NCI-H2029 treated with DMSO at 0.1 percent for 48 hours (cell line): ENCODE measurements at places on chromosomes 3 and 15.
A peak's percentile ranks its signal among the peaks of the same experiment; 100 is the strongest.

DNA sequence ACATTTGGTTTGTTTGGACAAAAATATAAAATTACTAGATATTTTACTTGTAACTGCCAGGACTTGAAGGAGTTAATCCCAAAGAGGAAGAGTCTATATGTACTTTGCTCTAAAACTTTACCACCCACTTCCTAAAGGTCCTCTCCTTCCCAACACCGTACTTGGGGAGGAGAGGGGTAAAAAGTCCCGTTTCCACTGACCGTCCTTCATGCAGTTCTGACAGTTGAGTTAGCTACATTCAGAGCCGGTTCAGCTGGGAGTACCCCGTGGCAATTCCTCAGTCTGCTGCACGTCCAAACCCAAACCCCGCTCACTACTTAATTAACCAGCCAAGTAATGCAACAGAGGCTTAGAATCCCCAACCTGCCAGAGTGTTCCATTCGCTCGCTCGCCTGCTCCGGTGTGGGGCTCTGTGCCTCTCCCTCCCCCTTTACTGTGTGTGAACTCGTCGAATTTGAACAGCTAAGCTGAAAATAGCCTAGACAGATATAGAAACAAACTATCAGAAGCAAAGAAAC, 519.7 kb downstream of the FOXP1 start:
- no peak for DNase-seq

GRCh38 chr3:133935843-133936769, 40.4 kb upstream of the RAB6B start:
- no peak for DNase-seq

DNA sequence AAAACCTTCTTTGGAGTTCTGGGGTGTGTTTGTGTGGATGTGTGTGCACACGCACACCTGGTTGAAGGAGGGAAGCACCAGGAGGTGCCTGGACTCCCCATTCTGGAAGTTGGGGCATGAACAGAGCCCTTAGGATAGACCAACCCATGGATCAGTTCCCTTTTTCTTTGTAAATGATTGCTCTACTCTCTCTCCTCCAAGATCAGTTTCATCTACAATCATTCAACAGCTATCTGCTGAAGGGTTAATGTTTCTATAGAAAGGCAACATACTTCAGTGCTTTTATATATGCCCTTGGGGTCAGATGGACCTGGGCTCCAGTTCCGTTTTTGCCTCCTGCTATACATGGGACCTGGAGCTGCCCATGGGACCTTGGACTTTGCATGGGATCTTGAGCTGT, 352.1 kb upstream of the CFAP20DC start:
- DNase-seq, result no peak

- peak; percentile 36 for DNase-seq
These were observed at the start of gene TERC for GRCh38 chr3:169764882-169765612. Gene TERC, minus strand, starts transcription at chr3:169765060.

GRCh38 chr15:86038491-86038890, 41.2 kb upstream of the AGBL1 start:
- no peak for DNase-seq

DNA sequence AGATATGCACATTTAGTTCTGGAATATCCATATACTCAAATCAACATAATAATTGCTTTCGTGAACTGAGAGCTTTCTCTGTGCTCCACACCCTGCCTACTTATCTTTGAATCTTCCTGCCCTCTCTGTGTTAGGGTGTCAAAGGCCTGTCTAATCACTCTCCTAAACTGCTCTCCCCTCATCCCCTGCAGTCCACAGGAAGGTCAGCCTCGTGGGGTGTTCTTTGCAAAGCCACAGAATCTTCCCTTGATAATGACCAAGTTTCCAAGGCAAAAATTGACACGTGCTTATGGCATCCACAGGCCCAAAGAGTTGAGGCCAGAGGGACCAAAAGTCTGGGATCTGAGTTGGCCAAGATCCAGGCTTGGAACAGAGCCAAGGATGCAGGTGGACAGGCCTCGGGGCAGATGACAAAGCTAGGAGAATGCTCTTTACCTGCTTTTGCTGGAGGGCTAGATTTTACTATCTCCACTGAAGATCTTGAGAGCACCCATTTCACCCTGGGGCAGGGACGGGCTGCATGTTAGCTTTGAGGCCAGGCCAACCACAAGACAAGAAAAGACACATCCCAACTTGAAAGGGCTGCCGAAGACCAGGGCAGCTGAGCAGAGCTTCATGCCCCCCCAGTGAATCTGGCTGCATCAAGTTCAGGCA, 20.4 kb downstream of the BHLHE40 start:
- DNase-seq, result no peak

GRCh38 chr3:168796339-168796738, 700.6 kb upstream of the GOLIM4 start:
- DNase-seq, result no peak

DNA sequence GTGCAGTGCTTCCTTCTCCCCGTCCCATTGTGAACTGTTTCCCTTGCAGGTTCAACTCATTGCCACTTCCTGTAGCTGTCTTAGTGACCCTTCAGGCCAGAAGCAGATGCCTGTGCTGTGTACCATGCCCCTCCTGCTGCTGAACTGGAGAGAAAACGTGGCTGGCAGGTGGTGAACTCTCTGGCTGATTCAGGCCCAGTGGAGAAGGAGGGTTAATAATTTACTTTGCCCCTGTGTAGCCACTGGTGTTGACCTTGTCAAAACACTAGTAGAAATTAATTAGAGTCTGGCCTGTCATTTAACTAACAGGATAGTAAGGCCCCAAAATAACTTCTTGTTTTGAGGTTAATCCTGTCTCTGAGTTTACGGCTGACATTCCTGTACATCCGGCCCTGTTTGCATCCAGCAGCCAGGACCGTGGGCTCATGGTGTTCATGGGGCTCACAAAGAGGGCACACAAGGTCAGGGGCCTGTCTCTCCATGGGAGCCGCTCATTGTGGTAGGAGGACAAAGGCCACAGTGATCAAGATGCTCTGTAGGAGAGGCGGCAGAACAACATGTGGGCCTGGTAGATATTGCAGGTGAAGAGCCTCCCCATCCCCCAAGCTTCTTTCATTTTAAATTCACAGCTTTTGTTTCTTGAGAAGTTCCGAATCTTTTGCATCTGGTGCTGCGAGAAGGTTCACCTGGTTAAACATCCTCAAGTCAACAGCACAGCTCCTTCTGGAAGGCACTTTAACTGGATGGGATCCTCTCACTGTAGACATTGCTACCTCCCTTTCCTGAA, 101.6 kb downstream of the CGNL1 start:
- no peak for DNase-seq

- no peak for DNase-seq
These were observed 850.3 kb downstream of the ROBO1 start for GRCh38 chr3:78917536-78917935.

- DNase-seq, result no peak
These were observed 75.0 kb downstream of the SMAD6 start for GRCh38 chr15:66777054-66777453.

GRCh38 chr15:51355096-51355495, 13.6 kb downstream of the GLDN start:
- no peak for DNase-seq

DNA sequence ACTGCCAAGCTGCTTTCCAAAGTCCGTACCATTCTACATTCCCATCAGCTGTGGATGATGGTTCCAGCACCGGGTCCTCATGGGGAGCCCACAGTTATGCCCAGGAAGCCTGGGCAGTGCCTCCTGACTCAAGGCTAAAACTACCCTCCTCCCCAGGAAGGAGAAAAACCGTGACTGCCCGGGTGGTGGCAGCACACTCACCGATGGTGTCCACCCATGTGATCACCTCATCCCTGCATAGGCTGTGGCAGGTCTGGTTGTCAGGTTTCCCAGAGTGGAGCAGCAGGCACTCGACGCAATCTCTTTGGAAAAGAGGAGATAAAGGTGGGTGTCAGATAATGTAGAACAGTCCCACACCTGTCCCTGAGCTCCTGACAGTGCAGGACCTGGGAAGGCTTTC, 38.6 kb downstream of the UMPS start:
- no peak for DNase-seq

- DNase-seq, result no peak
These were observed 9.1 kb upstream of the RASGRF1 start for GRCh38 chr15:79099692-79100091.
